ENCODE measurements at places on chromosomes 5 and 9.

DNA sequence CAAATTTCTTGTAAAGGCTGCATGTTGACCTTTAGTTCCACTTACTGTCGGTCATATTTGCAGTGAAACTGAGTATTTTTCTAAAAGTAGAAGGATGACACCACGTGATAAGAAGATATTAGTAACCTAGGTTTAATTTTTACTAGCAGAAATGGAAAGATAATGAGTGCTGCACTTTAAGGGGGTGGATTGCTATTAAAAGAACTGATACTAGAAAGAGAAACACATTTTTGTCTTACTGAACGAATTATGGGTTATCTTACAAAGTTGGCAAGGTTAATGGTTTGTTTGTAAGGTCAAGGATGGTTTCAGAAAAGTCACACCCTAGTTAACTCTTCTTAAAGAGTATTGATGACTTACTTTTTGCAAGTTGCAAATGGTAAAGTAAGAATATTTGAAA is 2.4 kb downstream of the MACIR start:
- no peak for DNase-seq

DNA sequence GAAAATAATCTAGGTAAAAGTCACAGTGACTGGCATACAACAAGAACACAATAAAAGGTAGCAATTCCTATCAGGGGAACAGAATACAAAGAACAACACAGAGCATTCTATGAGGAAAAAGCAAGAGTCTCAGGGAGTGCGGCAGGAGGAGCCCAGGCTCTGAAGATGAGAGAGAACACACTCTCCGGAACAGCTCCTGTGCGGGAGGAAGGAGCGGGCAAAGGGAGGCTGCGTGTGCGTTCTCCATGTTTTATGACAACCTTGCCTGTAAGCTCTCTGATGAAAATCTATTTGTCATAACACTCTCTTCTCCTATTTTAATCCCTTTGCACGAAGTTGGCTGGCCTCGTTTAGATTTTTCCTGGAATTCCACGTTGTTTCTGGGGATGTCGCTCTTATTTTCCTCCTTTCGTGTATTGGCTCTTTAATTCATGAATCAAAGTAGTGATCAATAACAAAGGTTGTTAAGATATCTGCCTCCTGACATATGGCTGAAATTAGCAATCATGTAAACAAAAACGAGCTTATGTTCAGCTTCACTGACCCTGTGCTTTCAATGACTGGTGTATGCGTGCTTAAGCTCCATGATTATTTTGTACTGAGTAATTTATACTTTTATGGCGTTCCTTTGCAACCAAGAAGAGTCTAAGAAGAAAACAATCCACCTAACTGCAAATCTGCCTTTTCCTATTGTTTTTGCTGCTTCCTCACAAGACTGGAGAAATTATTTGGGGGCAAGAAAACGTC is 109.5 kb downstream of the MYO10 start:
- no peak for DNase-seq

DNA sequence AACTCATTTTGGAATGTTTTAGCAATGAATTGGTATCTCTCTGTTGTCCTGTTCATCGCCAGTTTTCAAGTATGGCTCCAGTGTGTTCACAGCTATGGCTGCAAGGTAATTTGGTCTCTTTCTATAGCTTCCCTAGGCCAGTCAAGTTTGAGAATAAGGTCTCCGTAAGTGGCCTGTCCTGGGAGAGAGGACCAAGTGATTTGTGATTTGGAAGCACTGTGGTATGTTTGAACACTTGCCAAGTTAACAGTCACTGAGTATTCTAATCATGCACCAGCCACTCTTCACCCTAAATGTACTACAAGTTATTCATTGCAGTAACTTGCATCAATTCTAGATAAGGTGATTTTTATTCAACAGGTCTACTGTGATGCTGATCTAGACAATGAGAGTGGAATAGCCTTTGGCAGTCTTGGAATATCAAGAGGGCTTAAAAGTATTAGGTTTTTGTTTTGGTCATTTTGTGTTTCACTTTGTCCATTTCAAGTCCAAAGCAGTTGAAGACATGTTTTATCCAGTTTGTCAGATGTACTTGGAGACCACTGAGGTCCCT is 41.1 kb downstream of the G3BP1 start:
- no peak for DNase-seq

DNA sequence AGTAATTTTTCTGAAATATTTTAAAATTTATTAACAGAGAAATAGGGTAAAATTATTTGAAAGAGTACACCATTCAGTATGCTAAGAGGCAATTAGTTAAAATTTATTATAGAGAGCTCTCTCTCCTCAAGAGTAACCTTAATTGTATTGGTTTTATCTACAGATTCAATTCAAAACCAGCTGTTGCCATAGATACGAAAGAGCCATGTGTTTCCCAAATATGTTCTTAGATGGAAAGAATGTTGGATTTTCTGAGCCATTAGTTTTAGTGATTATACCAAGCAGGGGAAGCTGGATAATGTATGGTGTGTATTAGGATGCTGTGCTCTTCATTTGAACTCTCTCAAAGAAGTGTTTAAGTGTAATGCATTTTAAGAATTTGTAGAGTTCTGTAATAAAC is 27.8 kb downstream of the C7 start:
- no peak for DNase-seq

DNA sequence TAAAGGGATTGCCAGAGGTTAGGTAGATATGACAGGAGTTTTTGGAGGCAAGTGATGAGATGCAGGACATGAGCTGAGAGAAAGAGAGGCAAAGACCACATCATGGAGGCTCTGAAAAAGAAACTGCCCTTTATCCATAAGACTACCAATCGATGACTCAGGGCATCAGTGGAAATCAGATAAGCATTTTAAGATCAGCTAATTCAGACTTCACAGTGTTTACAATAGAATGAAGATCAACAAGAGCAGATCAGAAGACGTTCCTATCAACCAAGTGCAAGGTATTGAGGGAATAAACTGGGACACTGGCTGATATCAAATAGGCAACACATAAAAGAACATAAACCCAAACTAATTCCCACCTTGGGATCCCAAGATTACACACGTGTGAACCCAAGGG is 227.2 kb downstream of the SLCO4C1 start:
- no peak for DNase-seq

GRCh38 chr5:119078861-119079260 is 8.0 kb downstream of the DMXL1 start:
- no peak for DNase-seq
